OCI-M1 (cell line): ENCODE measurements at places on chromosomes 16 and 17.

DNA sequence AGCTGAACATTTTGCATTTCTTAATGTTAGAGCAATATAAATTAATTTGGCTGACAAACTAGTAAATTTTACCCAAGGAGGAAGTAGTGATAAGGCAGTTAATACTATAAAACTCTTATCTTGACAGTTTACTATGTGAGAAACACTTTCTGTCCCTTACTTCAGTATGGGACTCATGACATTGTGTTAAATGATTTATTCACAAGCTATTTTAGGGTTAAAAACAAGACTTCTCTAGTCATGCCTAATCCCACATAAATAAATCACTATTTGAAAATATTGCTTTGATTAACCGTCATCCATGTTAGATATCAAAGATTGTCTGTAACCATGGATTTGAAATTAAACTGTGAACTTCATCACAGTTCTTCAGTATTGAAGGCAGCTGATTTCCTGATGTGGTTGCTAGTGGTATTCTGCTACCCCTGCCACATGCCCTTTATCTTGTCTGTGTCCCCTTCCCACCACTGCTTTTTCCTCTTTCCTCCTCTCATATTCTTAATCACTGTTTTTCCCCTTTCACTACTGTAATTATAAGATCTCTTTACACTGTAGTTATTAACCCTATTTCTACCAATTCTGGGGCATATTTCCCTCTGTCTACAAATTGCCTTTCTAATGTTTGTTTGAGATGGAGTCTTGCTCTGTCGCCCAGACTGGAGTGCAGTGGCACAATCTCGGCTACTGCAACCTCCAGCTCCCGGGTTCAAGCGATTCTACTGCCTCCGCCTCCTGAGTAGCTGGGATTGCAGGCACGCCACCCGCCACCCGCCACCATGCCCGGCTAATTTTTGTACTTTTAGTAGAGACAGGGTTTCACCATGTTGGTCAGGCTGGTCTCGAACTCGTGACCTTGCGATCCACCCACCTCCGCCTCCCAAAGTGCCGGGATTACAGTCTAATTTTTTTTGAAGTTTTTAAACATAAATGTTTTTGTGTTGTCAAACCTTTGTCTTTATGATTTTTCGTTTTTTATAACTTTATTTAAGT lies 95.6 kb downstream of the STXBP4 start:
- DNase-seq: peak; percentile 18

- no peak for DNase-seq
These were observed 18.7 kb upstream of the ANKRD40CL start for GRCh38 chr17:50785946-50786570.

DNA sequence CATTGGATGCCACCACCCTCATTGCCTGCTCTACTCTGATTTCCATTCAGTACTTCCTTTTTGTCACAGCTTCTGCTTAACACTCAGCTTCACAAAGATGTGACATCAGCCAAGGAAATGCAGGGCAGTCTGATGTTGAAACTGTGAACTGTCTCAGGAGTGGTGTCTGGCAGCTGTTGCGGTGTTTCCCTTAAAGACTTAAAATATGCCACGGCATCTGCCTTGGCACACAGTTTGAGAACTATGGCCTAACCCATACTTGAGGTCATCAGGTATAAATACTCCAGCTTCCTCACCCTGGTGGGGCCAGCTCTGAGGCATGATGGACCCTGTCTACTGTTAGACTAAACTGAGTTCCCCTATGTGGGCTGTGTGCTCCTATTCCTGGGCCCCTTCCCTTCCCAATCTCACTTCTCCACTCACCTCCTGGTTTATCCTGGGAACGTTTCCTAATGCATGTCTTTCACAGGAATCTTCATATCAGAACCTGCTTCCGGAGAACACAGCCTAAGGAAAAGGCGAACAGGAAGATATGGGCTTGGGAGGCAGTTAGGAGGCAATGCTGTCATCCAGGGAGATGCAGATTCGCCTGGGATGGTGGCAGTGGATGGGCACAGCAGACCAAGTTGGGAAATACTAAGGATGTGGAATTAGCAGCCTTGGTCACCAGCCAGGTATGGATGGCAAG lies 96.5 kb downstream of the WSCD1 start:
- no peak for DNase-seq

GRCh38 chr16:3716831-3717234 lies 491 bp downstream of the TRAP1 start:
- peak; percentile 48 for DNase-seq

DNA sequence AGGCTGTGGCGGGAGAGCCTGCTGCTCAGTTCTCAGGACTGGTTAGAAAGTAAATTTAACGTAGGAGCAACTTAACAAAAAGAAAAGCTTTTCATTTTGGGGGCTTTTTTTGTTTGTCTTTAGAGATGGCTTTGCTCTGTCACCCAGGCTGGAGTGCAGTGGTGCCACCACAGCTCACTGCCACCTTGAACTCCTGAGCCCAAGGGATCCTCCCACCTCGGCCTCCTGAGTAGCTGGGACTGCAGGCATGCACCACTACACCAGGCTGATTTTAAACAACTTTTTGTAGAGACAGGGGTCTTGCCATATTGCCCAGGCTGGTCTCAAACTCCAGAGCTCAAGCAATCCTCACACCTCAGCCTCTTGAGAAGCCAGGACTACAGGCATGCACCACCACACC lies 205.0 kb downstream of the RPTOR start:
- no peak for DNase-seq

DNA sequence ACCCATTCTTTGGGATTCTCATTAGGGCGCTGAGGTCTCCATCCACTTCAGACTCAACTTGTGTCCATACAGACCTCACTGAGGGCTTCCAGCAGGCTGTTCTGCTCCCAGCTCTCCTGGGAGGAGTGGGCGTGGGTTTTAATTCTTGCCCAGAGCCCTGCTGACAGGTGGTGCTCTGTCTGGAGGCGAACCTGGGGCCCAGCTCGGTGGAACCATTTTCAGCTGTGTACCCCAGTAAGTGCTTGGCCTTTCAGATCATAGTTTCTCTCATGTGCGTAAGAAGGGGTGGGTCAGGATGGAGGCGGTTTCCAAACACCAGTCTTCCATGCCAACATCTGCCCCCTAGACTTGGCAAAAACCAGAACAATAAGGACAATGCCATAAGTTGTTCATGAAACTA lies 21.4 kb upstream of the NKD1 start:
- no peak for DNase-seq

DNA sequence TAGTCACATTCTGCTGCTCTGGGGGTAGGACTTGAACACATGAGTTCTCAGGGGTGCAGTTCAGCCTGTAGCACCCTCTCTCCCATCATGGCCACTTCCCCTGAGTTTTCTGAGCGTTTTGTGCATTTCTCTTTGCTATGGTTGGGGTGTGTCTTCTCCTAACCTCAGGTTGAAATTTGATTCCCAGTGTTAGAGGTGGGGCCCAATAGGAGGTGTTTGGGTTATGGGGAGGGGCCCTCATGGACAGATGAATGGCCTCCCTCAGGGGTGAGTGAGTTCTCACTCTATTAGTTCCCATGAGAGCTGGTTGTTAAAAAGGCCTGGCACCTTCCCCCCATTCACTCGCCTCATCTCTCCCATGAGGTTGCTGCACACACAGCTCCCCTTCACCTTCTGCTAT lies 101.1 kb downstream of the FOXL1 start:
- no peak for DNase-seq

- peak; percentile 77 for DNase-seq
These were observed 699 bp downstream of the FAM222B start for GRCh38 chr17:28841901-28842281.

- peak; percentile 47 for DNase-seq
These were observed 137.2 kb downstream of the AHSP start for GRCh38 chr16:31664683-31665482.
